Activated CD8-positive, alpha-beta memory T cell treated with anti-CD3 and anti-CD28 coated beads for 4 hours (primary cell): ENCODE measurements at places on chromosomes 4 and X.

DNA sequence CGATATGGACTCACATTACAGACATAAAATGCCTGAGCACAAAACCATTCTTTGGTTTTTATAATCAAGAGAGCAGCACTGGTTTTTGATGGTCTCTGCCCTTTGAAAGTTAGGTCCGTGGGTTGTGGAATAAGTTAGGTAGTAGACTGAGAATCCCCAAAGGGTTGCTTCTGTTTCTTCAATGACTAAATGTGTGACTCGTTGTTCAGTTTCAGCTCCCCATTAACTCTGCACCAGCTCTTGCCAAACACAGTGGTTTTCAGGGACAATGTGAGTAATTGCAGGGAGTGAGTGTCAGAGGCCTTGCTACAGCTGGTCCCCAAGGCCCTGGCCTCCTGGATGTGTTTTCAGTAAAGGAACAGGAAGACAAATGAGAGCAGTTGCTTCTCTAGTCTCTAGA, 24.8 kb downstream of the SMIM20 start:
- no peak for DNase-seq

DNA sequence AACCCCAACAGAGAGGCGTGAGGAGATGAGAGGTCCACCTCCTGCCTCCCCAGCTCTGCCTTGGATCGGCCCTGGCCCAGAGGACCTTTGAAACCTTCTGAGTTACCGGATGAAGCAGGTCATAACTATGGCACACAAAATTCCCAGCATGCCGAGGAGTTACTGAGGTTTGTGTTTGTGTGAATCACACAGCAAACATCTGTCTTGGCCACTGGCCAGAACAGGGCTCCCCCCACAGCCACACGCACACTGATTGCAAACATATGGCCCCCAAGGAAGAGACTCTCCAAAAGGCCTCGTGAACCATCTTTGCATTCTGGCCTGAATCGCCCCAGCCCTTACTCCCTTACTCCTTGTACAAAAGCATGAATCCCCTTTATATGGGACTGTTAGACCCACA, 18.9 kb downstream of the RPS4X start:
- no peak for DNase-seq

- DNase-seq = no peak
Measured at GRCh38 chr4:176575141-176575730, 217.5 kb downstream of the VEGFC start.

DNA sequence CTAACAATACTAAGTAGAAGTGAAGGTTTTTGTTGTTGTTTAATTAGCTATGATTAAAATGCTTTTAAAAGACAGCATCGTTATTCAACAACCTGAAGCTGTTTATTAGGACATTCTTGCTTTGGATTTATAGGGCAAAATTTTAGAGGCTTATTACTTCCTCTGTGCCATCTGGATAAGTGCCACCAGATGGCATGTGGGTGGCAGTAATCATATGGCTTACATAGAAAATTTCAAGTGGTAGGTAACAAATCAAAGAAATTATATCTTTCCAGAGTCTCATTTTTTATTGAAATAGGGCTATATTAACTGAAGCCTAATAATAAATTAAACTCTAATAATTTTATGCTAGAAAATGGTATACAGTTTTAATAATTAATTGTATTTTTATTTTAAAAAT, 83.3 kb upstream of the HTR2C start:
- no peak for DNase-seq

- DNase-seq = no peak
Measured at GRCh38 chr4:17163156-17163771, 264.8 kb upstream of the LDB2 start.

- no peak for DNase-seq
Measured at GRCh38 chr4:66516940-66517339, 846.7 kb upstream of the EPHA5 start.

GRCh38 chrX:2715066-2715600, 24.0 kb downstream of the CD99 start:
- no peak for DNase-seq

DNA sequence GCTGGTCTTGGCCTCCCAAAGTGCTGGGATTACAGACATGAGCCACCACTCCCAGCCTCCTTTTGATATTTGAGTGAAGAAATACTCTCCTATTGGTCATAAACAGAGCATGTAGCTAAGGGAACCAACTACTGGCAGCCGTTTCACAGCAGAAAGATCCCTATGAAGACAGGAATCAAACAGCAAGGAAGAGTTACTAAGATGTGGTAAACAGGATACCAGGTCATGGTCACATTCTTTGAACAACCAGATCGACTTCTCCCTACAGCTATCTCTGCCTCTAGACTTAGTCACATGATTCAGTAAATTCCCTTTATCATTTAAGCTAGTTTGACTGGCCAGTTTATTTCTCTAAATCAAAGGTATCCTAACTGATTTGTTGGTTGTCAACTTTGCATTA, 9.0 kb upstream of the HNRNPD start:
- no peak for DNase-seq
